ENCODE measurements at places on chromosomes 2 and 18. TPM values are rescaled to one million over a fixed set of nuclear protein-coding genes. Genes with fewer than 3 reads are reported as not detected.

The GALR1 gene
- not detected for total RNA-seq

The DQX1 gene
- total RNA-seq, result 0.51 TPM

The GPAT2 gene
- total RNA-seq, result 4.5 TPM

The NOSTRIN gene
- total RNA-seq, result not detected

The SNORC gene
- total RNA-seq, result 2.1 TPM

The HIBCH gene
- total RNA-seq, result 21.2 TPM

The MALL gene
- total RNA-seq, result not detected

The POU3F3 gene
- not detected for total RNA-seq

The PLCL1 gene
- total RNA-seq, result not detected

The HAUS1 gene
- total RNA-seq, result 34.6 TPM

The NT5C1B gene
- not detected for total RNA-seq

The CD8B gene
- total RNA-seq, result not detected

The PROKR1 gene
- total RNA-seq, result 0.05 TPM
